ENCODE measurements at places on chromosomes 1 and 21.

DNA sequence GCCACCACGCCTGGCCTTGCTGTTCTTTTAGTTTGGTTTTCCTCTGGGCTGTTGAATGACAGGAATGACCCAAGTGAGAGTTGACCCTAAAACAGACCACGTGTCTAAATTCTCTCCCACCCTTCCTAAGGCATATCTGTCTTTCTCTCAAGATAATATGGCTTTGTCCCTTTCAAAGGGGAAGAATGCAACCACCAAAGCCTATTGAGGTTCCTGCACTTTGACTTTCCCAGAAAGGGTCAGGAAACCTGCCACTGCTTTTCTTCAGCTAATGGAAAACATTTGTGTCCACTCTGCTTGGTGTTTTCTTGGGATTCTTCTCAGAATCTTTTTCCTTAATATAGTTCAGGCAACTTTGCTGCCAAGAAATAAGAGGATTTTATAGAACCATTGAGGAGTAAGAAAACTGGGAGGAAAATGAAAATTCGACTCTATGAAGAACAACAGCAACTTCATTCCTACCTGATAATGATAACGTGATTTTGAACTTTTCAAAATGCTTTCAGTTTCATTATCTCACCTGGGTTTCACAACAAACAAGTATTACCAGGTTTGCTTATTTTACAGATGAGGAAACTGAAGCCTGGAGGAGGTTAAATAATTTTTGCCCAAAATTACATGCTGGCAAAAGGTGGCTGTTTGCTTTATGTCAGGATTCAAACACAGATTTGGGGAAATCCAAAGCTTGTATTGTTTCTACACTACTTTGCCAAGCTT, 6.9 kb downstream of the PLPP3 start:
- DNase-seq = no peak

- DNase-seq = no peak
These were observed 11.3 kb downstream of the C1orf116 start for GRCh38 chr1:207021139-207021861.

DNA sequence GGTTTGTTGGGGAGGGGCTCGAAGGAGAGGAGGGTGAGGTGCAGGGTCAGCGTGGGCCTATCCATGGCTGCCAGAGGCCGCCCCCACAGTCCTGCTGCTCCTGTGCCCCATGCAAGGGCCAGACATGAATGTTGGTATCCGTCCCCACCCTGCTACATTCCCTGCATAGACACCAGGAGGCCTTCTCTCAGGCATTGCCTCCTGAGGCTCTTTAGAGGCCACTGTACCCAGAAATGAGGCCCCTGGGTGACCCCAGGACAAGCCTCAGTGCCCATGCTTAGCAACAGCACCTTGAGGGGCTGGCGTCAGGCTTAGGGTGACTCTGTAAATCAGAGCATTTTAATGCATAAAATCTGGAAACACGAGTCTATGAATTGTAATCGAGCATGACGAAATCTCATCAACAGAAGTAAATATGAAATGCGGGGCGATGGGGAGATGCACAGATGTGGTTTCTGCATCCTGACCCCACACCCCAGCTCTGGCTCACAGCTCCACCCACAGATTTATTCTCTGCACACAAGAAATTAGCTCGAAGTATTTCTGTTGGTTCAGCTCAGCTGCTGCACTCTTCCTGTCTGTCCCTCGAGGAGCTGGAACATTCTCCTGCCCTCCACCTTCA, 124.0 kb upstream of the CSF3R start:
- no peak for DNase-seq

GRCh38 chr1:3305156-3305555, 149.3 kb upstream of the ARHGEF16 start:
- no peak for DNase-seq

DNA sequence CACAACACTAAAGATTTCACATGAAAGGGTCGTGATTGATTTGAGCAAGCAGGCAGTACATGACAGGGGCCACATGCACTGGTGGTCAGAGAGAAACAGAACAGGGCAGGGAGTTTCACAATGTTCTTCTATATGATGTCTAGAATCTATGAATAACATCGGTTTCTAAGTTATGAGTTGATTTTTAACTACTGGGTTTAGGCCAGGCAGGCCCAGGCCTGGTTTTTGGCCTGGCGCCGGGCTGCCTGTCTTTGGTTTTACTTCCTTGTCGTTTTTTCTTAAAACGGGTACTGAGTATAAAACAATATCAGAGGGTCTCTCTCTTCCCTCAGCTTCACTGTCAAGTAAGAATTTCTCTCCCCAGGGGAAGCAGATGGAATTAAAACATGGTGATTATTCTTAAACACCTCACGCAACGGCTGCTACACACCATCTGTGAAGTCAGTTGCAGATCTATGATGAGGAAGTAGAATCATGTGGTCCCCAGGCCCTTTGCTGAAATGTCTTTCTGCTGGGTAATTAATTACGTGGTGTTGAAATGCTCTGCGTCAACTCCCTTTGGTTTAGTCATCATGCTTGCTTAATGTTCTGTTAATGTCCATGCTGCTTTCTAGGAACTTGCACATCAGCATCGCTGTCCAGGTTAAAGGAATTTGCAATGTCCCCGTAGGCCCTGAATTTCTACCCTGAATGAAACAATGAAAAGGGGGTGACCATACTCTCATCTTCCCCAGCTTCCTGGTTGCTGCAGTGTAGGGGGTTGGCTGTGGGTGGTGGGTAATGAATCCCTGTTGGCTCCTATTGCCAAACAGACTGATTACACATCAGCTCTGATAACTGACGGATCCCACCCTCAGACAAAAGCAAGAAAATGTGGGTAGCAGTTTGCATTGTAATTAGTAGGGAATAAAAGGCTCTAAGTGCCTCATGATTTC, 70.3 kb downstream of the SERINC2 start:
- DNase-seq = peak; percentile 96

- no peak for DNase-seq
These were observed 20.1 kb downstream of the UBE2U start for GRCh38 chr1:64223329-64224151.

DNA sequence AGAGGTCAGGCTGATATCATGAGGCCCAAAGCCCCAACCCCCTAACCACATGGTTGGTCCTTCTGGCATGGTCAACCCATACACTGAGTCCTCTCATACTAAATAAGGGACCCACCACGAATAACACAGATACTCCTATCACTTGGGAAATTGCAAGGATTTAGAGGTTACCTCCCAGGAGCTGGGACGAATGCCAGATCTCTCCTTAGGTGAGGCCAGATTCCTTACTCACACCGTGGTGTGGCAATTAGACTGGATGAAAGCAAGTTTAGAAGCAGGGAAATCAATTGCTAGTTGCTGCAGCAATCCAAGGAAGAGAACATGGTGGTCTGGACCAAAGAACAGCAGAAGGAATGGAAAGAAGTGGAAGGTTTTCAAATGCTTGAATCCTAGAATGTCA, 60.1 kb downstream of the IER5 start:
- no peak for DNase-seq

GRCh38 chr1:101697072-101697471, 299.7 kb downstream of the OLFM3 start:
- peak; percentile 23 for DNase-seq

GRCh38 chr1:241990040-241990439, 8.9 kb downstream of the MAP1LC3C start:
- DNase-seq = peak; percentile 86

DNA sequence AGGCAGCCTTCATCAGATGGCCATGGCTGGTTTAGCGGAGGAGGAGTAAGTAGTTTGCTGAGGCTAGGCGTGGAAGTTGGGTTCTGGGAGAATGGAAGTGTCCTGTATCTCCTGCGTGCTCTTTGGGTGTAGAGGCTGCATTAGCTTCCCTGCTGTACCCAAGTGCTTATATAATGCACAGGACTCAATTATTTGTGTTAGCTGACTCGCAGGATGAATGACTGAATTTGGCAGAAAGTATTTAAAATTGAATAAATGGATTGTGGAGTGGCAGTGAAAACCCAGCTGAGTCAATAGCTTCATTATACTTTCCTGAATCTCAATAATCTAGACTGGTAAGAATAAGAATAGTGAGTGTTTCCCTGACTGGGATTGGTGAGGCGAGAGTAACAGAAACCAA, 13.8 kb downstream of the DNTTIP2 start:
- no peak for DNase-seq

GRCh38 chr1:23434260-23434775, 9.8 kb upstream of the TCEA3 start:
- no peak for DNase-seq

DNA sequence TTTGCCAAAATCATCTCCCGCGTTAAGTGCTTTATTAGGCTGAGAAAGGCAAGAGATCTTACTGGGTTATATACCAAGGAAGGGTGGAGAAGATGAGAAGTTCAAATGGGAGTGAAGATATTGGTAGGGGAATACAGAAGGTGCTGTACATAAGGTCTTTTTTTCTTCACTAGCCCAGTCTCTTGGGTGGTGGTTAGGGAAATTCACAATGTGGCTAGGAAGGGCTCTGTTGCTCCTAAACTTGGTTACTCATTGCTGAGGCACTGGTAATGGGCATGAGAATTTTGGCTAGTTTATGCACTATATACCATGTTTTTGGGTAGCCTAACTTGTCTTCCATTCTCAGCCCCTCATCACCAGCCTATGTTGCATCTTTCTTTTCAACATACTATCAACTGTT, 50.6 kb downstream of the LHX4 start:
- no peak for DNase-seq

DNA sequence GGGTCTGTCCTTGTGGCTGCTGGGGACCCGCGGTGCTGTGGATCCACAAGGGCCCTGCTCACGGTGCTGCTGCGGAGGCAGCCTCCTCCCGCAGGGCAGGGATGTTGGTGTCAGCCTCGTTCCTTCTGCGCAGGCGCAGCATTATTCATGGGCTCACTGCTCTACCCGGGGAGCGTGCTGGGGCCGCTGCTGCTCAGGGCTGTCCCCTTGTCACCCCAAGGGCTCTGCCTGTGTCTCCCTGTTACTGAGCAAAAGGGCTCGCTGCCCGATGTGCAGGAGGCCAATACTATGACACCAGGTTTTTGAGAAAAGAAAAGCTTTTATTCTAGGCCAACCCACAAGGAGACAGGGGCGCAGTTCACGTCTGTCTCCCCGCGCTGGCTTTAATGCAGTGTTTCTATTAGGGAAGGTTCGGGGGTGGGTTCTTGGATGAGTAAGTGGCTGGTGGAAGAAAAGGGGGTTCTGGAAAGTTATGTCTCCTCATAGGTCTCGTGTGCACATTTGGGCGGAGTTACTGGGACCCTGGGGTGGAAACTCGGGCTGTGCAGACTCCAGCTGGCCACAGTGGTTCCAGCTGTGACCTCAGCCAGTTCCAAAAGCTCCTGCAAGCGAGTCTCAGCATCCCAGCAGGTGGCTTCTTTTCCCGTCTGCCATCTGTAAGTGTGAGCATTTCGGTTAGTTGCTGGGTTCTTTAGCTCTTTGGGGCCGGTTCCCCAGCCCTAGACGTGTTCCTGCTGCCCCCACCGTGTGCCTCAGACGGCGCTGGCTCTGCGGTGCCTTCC, 40.8 kb upstream of the LRRC3 start:
- peak; percentile 63 for DNase-seq

- peak; percentile 77 for DNase-seq
These were observed 36.4 kb upstream of the PRSS38 start for GRCh38 chr1:227779021-227779441.

DNA sequence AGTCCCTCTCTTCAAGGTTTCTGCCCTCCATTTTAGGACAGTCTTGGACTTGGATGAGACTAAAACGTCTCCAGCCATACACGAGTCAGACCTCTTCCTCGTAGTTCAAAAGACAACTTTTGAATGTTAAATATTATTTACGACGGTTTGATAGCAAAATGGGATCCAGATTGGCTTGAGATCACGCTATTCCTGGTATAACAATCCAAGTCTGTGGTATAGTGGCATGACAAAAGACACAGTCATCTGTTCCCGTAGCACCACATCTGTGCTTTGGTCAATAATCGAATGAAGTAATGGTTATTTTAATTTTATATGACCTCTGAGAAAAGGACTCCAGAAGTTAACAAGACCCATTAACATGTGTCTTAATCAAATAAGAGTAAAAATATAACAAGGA, 7.0 kb downstream of the PCP4 start:
- DNase-seq = no peak

- peak; percentile 22 for DNase-seq
These were observed 437.7 kb upstream of the OLFM3 start for GRCh38 chr1:102434421-102434820.

DNA sequence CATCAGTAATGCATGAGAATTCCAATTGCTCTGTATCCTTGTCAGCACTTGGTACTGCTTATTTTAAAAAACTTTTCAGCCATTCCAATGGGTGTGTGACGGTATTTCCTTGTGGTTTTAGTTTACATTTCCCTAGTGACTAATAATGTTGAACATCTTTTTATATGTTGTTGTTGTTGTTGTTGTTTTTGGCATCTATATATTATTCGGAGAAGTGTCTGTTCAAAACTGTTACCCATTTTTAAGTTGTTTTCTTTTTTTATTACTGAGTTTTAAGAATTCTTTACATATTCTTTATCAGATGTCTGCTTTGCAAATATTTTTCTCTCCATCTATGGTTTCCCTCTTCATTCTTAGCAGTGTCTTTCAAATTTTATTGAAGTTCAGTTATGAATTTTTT, 231.1 kb upstream of the POU3F1 start:
- no peak for DNase-seq

- DNase-seq = no peak
These were observed 10.0 kb downstream of the ZSCAN20 start for GRCh38 chr1:33482412-33482811.

DNA sequence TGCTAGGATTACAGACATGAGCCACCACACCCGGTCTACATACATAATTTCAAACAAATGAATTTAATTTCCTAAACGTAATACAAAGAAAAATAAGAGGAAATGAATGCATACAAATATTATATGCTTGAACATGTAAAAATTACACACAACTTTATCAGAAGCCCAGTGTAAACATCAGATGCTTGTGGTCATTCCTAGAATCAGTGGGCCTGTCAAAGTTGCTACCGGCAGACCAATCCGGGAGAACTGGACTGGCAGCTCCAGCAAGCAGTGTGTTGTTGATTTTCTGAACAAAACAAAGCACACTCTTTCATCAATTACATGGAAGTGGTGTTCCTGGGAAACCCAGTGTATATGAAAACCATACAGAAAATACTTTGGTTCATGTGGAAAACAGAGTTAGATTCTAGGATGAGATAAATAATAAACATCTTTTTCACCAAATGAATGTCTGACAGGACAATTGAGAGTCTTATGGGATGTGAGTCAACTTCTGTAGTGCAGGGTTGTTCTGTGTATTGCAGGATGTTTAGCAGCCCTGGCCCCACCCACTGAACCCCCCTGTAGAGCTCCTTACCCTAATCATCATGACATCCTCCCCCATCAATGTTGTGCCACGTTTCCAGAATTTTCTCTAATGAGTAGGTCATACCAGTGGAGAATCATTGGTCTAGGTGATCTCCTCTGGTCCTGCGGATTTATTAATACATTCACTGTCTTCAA, 33.8 kb downstream of the MFSD2A start:
- DNase-seq = no peak

DNA sequence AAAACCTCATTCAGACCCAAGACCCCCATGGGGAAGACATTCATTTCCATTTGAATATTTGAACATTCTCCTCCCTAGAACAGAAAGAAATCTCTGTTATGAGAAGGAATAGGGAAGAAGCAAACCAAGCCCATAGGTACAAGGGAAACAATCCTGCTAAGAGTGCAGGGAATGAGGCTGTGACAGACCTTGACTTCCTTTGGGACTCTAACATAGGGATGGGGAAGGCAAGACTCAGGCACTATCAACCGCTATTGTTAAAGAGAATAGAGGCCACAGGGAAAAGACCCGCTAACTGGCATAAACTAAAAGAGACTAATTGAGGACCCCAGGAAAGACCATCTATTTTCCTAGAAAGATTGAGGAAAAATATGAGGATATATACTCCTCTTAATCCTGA, 117.8 kb upstream of the BRINP3 start:
- no peak for DNase-seq
